ENCODE measurements at places on chromosomes 11 and 22.

DNA sequence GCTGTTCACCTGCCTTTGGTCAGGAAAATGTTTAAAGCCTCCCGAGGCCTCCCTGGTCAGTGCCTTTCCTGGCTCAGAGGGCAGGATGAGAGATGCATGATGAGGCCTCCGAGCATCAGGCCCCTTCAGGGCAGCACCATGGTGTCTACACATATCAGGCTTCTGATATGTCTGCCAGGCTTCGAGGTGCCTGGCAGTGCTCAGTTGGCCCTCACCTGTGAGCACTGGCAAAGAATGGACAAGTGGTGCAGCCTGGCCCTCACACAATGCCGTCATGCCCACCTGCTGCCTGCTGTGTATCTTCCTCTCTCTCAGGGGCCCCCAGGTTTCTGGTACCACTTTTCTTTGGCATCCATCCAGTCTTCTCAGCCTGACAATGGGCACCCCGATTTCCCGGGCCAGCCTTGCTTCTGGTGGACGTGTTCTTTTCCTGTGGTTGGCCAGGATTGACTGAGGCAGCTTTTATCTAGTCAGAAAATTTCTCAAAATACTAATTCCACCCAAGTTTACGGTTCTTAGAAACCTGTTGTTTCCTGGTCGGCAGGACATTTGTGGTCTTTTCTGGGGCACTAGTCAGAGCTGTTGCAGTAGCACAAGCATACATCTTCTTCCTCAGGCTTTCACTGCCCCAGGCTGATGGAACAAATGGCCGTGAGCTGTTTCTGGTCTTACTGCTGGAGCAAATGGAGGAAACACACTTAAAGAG is 76.8 kb upstream of the SUSD2 start:
- no peak for DNase-seq

GRCh38 chr11:58898106-58898505 is 41.2 kb upstream of the GLYATL1 start:
- no peak for DNase-seq

GRCh38 chr22:25484521-25485315 is 79.8 kb upstream of the GRK3 start:
- no peak for DNase-seq

- no peak for DNase-seq
Observed at GRCh38 chr22:40817737-40818136, 1.4 kb downstream of the SLC25A17 start.

- DNase-seq, result peak; percentile 32
Observed at GRCh38 chr11:78228467-78228866, 39.7 kb downstream of the USP35 start.

DNA sequence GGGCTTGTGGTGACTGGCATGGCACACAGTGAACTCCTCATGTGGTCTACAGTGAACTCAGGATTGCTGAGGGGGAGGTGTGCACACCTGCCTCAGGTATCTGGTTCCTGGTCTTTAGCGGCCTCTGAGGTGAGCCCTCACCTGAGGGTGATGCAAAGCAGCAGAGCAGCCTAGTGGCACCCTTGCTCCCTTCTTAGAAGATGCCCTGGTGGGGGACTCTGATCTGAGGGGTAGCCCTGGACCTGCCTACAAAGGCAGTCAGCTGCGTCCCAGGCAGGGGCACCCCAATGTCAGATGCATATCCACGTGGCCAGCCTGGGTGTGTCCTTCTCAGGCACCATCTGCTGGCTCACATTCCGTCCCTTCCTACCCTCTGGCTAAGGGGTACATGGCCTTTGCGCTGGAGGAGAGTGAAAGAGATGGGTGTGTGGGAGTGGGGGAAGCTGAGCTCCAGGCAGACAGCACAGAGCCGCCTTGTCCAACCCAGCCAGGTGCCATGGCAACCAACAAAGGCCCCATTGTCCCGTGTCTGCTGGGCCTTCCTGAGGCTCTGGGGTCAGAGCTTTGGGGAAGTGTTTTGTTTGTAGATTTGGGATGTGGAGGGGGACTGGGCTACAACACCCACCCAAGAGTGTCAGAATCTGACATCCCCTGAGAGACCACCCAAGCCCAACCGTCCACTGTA is 5.8 kb downstream of the PLEKHB1 start:
- no peak for DNase-seq

- DNase-seq, result no peak
Observed at GRCh38 chr11:63770763-63771162, 2.2 kb upstream of the ZFTA start.

- no peak for DNase-seq
Observed at GRCh38 chr11:97938789-97939188, 1082.0 kb upstream of the CNTN5 start.

DNA sequence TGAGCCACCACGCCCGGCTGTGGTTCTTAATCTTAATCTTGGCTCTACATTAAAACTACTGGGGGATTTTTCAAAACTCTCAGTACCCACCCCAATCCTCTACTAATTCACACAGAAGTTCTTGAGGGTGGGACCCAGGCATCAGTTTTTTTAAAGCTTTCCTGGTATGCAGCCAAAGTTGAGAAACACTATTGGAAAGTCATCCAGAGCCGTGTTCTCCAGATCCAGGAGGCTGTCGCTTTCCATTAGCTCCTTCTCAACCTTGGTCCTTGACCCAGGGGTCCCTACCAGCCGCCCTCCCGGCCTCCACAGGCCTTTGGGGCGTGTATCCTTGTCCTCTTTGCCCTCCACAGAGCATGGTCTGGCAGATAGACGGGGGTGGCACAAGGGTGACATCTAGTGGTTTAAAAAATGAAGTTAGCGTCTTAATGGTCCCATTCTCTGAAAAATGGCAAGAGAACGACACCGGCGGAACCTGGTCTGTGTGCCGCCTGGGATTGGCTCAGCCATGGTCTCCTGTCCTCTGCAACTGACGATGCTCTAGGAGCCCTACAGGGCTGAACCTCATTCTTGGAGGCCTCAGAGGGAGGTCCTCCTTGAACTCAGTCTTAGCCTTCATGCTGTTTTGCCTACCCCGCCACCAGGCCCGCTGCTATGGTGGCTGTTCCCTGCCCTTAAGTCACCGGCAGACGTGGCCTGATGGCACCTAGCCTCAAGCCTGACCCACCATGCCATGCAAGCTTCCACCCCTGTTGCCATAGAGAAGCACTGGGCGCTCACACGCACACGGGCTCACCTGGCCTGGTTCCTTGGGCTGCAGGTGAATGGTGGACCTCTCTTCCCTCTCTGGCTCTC is 152.0 kb upstream of the SYN3 start:
- no peak for DNase-seq

- DNase-seq, result no peak
Observed at GRCh38 chr11:31788085-31788484, 23.0 kb downstream of the PAX6 start.

DNA sequence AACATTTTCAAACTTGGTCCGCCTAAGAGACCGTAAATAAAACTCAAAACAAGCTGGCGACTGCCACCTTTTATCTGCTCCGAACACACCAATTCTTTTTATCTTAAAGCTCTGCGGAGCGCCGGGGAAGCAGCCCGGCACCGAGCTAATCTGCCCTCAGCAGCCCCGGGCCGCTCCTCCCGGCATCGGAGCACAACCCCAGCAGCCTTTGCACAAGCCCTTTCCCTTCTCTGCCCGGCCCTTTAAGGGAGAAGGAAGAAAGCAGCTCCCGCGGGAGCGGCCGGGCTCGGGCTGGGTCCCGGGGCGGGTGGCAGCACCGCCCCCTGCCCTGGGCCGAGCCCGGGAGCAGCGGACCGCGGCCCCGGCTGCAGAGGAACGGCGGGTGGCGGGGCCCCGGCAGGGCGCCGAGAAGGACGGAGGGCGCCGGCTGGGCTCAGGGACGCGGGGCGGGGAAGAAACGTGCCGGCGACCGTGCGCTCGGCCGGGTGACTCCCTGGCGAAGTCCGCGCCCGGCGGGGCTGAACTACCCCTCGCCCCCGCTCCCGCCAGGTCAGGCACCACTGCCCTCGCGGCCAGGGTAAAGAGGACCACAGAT is 133.6 kb upstream of the C11orf58 start:
- peak; percentile 46 for DNase-seq

DNA sequence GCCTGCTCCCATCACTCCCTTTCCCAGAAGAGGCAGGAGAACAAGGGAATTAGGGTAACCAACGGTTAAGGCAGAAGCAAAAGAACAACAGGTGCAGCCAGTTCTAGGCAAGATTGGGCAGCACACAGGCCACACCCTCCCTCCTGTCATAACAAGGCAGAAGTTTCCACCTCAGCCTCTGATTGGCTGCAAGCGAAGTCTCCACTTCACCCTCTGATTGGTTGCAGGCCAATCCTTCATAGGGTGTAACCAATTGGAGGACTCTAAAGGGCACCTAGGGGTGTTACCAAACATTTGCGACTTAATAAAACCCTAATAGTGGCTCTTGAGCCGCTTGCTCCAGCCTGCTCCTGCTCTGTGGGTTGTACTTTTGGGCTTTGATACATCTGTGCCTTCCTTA is 153.8 kb downstream of the CACNA1I start:
- no peak for DNase-seq

DNA sequence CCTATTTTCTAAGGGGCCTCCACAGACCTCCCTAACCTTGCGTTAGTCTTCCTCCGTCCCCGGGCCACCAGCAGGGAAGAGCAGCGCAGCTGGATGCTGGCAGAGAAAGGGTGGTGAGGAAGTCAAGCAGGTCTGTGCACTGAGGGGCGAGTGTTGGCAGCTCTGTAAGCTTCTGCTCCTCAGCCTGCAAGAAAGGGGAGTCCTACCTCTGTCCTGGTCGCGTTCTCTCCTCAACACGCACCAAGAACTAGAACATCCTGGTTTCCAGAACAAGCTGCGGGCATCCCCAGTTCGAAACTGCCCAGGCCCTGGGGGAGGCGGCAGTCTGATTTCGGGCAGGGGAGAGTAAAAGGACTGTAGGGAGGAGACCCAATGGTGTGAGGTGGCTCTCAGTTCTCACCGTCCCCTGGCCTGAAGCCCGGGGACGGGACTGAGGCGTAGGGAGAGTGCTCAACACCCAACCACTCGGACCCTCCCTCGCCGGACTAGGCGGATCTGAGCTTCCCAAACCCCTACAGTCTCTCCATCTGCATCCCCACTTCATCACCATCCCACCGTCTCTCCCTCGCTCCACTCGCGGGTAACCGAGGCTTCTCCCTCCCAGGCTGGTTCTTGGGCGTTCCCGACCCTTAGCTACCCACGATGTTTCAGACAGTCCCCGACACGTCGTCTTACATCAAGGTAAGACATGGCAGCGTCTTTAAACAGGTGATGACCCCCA is 7.7 kb upstream of the FLI1 start:
- DNase-seq, result no peak

DNA sequence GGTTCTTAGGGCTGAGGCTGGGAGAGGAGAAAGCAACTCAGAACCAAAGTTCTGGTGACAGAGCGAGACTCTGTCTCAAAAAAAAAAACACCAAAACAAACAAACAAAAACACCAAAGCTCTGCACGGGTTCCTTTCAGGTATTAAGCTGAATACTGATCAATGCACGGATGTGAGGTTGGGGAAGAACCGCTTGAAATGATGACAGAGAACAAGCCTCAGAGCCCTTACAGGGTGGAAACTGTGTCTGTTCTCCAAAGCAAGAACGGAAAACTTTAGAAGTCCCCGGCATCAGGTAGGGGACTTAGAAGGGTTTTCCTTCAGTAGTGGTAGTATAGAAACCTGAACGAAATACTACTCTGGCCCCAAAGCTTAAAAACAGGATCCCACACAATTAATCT is 260.0 kb downstream of the TBC1D22A start:
- DNase-seq, result no peak

DNA sequence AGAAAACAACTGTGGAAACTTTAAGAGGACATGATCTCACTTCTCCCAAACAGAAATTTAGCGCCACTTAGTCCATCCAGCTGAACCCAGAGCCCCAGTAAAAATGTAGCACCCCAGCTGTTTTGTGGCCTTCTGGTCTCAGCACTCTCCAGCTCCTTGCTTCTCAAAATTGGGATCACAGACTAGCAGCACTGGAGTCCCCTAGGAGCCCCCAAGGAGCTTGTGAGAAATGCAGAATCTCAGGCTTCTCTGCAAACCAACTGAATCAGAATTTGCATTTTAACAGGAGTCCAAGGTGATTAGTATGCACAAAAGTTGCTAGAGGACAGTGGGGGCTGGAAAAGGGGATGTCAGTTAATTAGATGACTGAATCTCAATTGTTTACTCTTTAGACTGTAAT is 89.8 kb upstream of the FIBIN start:
- no peak for DNase-seq

DNA sequence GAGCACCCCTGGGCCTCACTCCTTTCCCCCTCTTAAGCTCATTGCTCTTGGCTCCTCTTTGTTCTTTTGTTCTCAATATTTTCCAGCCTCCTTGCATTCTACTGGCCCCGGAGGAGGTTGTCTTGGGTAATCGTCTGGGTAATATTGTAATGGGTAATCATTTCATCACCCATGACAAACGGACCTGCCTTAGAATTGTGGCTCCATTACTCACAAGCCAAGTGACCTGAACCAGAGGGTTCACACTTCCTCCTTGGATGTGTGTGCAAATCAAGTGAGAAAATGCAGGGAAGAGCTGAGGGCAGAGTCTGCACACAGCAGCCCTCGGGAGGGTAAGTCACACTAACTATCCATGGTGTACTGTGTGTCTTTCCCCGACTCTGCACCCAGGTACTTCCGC is 305.0 kb downstream of the BUD13 start:
- DNase-seq, result no peak

- DNase-seq, result no peak
Observed at GRCh38 chr22:47357493-47357892, 595.0 kb downstream of the TBC1D22A start.

GRCh38 chr11:68845351-68846002 is 3.8 kb upstream of the CPT1A start:
- DNase-seq, result no peak

DNA sequence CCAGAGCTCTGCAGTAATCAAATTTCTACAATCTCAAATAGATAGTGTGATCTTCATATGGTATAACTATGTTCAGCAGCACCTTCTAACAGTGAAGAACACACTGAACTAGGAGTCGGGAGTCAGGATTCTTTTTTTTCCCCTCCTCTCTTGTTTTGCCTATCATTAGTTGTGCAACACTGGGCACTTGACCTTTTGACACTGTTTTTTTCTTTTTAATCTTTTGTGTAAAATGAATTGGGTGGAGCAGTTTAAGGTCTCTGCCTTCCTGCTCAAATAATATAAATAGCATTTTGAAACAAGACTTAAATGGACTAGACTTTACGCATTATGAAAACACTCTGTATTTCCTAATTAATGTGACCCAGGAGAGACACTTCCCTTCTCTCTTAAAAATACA is 39.7 kb downstream of the CTSC start:
- no peak for DNase-seq

GRCh38 chr11:19873730-19874129 is 161.1 kb downstream of the NAV2 start:
- no peak for DNase-seq

- no peak for DNase-seq
Observed at GRCh38 chr11:31767685-31768084, 43.4 kb downstream of the PAX6 start.

Measured in heart left ventricle (tissue), 16 donors.